ENCODE measurements at places on chromosomes 16 and 17. TPM values are rescaled to one million over a fixed set of nuclear protein-coding genes. Genes with fewer than 3 reads are reported as not detected.

DNA sequence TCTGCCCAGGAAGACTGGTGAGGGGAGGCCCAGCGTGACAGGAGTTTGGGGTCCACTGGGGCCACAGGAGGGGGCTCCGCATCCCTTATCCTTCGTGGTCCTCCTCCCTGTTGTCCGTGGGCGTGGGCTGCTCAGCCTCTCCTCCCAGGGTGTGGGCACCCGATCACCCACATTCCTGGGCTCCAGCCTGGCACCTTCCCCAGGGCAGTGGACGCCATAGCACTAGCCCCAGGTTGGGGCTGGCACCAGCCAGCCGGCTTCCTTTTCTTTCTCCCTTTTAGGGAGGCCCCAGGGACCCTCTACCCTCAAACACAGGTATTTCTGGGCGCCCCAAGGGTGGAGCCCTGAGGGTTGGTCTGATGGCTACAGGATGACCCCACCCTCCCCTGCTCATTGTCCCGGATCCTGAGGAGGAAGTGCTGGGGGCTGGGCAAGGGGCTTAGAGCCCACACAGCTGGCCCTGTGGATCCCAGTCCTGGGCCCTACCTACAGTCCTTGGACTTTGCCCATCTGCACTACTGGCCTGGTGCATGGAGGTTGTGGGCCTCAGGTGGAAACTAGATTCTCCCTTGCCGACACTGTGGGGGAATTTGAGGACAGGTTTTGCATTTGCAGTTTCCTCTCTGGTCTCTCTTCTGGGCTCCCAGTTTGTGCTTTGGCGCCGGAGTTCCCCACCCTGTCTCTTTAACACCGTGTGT lies 1.1 kb downstream of the KIF1C start:
- peak overlapping the region; percentile 69 for H3K4me3 ChIP-seq
- H3K4me1 ChIP-seq = peaks cover 24% of the 10 kb centered on the region
- H3K27me3 ChIP-seq = no peaks in the 10 kb centered on the region

- no peak for DNase-seq
- H3K4me1 ChIP-seq = peaks cover 4% of the 10 kb centered on the region
- no peak overlapping the region for H3K4me3 ChIP-seq
- H3K27me3 ChIP-seq = peaks cover 8% of the 10 kb centered on the region
- H3K36me3 ChIP-seq = no peaks in the 10 kb centered on the region
- no peak overlapping the region for H3K27ac ChIP-seq
These were observed 10.9 kb upstream of the SLC7A5 start for GRCh38 chr16:87880117-87880696.

DNA sequence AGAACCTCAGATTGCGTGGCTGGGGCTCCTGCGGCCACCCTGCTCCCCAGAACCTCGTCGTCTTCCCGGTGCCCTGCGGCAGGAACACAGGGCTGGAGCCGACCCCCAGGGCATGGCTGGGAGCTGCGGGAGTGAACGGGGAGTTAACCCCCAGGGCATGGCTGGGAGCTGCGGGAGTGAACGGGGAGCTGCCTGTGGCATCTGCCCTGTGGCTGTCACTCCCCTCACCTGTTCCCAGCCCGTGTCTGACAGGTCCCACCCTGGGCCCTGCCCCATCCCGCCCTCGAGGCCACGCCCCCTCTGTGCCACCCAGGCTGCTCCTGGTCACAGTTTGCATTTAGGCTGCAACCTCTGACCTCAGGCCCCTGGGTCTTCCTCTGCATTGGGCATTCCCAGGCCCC lies 39.4 kb upstream of the ACSF3 start:
- H3K4me1 ChIP-seq = no peaks in the 10 kb centered on the region
- no peaks in the 10 kb centered on the region for H3K36me3 ChIP-seq
- no peak for DNase-seq

GRCh38 chr16:68331879-68332410 lies 21.1 kb downstream of the PRMT7 start:
- H3K4me1 ChIP-seq = peaks cover 17% of the 10 kb centered on the region
- H3K4me3 ChIP-seq = no peak overlapping the region
- peak overlapping the region; percentile 60 for H3K27ac ChIP-seq
- H3K36me3 ChIP-seq = peaks cover 3% of the 10 kb centered on the region
- no peaks in the 10 kb centered on the region for H3K27me3 ChIP-seq

GRCh38 chr17:64502021-64502420 lies 4.1 kb downstream of the DDX5 start:
- peaks cover 71% of the 10 kb centered on the region for H3K36me3 ChIP-seq
- H3K27me3 ChIP-seq = no peaks in the 10 kb centered on the region
- no peak overlapping the region for H3K4me3 ChIP-seq
- peaks cover 41% of the 10 kb centered on the region for H3K4me1 ChIP-seq
- peak overlapping the region; percentile 3 for H3K27ac ChIP-seq
- DNase-seq = no peak

DNA sequence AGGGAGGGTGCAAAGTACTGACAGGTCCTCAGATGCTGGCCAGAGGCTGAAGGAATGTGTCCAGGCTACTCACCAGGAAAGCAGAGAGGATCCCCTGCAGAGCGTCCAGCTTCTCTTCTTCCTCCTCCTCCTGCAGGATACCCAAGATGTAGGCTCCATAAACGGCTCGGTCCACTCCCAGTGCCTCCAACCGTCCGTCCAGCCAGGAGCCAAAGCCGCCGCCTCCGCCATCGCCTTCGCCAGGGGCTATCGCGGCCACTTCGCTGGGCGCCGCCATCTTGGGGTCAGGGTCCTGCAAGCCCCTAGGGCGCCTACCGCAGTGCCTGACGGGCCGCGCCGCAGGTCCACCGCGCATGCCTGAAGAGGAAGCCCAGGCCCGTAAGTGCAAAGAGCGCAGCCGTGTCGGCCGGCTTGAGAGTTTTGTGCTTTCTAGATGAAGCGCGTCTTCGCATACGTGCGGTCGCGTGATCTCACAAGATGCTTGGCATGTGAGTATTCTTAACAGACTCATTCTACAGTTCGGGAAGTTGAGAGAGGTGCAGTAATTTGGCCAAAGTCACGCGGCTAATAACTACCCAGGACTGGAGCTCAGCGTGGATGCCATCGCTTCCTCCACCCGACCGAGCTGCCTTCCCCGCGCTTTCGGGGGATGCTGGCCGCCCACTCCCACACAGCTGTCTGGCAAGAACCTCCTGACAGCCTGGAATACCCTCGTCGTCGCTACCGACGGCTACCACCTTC lies at the start of gene CCDC43:
TSS of gene CCDC43 (minus strand) at position 300 of the 741 bp plus-strand sequence. CDS start at position 277, 23 bp downstream.
- H3K4me1 ChIP-seq = peaks cover 13% of the 10 kb centered on the region
- peak; percentile 87 for DNase-seq
- peak within 1 kb of the TSS; percentile 87 for H3K4me3 ChIP-seq
- H3K36me3 ChIP-seq = no peaks in the 10 kb centered on the region

DNA sequence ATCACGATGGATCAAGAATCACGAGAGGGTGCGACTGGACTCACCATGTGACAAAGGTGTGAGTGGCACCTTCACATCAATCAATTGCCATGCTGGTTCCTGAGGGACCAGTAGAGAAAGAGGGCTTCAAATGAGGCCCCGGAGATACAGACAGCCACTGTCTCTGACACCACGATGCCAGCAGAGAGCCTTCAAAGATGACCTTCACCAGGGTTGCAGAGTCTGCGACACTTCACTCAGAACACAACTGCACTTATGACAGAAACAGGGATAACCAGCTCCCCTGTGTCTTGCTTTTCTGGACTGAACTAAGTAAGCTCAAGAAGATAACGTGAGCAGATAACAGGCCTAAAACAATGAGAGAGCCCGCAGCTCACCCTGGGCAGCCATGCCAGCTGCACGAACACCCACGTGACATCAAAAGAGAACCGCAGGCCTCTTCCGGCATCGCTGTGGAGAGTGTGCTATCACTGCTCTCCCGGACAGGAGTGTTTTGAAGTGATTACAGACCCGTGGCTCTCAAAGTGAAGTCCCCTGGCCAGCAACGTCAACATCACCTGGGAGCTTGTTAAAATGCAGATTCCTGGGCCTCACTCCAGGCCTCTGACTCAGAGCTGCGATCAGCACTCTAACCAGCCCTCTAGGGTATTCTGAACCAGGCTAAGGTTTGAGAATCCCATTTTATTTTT lies 36.4 kb downstream of the KLHDC4 start:
- no peaks in the 10 kb centered on the region for H3K27me3 ChIP-seq
- DNase-seq = no peak
- H3K4me1 ChIP-seq = peaks cover 16% of the 10 kb centered on the region
- no peaks in the 10 kb centered on the region for H3K36me3 ChIP-seq

DNA sequence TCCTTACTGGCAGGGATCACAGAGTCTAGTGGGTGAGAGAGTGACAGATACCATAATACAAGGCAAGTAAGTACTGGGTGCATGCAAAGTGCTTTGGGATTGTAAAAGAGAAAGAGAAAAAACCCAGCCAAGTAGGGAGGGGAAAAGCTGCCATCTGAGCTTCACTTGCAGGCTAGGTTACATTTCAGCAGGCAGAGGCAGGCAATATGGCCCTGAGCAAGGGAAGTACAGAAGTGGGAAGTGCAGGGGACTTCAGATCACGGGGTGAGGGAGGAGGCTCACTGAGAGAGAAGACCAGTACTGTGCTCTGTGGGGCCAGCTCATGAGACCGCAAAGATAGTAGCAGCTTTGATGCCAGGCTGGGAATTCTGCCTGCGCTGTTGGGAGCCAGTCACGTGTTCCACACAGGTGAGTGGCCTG lies 230.6 kb downstream of the MSI2 start:
- peaks cover 48% of the 10 kb centered on the region for H3K4me1 ChIP-seq
- no peaks in the 10 kb centered on the region for H3K36me3 ChIP-seq
- H3K27ac ChIP-seq = no peak overlapping the region
- no peaks in the 10 kb centered on the region for H3K27me3 ChIP-seq

DNA sequence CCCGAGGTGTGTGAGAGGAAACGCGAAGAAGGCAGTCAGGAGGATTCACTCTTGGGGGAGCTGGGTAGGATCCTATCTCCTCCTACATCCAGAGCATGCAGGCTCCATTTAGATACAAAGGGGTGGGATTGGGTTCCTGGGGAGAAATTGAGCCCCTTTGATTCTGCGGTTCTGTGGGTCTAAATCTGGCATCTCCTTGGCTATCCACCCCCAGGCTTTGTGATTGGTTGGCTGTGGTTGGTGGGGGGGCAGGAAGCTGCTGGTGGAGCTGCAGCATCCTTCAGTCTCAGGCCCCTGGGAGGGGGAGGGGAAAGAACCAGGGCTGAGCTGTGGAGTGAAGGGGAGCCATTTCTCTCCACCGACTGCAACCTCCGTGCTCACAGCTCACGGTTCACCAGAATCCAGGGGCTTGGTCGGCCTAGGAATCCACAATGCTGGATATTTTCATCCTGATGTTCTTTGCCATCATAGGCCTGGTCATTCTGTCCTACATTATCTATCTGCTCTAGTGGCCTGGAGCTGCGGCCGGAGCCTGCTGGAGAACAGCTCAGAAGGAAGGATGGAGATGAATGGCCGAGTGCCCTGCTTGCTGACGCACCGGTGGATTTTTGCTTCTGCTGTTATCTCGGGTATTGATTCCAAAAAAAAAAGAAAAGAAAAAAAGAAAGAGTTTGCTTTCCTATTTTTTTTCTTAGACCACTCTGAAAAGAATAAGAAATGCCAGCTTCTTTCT lies at the start of gene LASP1NB:
TSS of gene LASP1NB (plus strand) at position 352 of the 733 bp plus-strand sequence.
- H3K27me3 ChIP-seq = no peaks in the 10 kb centered on the region
- no peak within 1 kb of the TSS for H3K4me3 ChIP-seq
- H3K27ac ChIP-seq = no peak within 1 kb of the TSS

DNA sequence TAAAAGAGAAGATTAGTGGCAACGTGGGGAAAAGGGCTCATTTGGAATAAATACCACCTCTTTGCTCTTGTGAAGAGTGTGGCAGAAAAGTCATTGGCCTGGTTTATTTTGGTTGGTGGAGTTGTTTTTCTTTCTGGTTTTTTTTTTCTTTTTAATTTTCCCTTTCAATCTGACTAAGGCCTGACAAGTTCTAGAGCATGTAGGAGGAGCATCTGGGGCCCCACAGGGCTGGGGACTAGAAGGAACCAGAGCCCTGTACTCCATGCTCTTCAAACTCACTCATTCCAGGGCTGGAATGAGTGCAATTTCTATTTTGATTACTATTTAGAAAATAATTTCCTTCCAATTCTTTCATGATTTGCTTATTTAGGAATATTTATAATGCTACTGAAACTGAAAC lies 13.3 kb downstream of the IRX5 start:
- DNase-seq = no peak
- no peaks in the 10 kb centered on the region for H3K36me3 ChIP-seq
- peaks cover 36% of the 10 kb centered on the region for H3K27me3 ChIP-seq
- no peak overlapping the region for H3K27ac ChIP-seq
- no peak overlapping the region for H3K4me3 ChIP-seq
- H3K4me1 ChIP-seq = no peaks in the 10 kb centered on the region

GRCh38 chr17:65895969-65896368 lies 296.0 kb downstream of the CEP112 start:
- no peaks in the 10 kb centered on the region for H3K4me1 ChIP-seq
- H3K27me3 ChIP-seq = no peaks in the 10 kb centered on the region
- H3K27ac ChIP-seq = no peak overlapping the region
- peak; percentile 23 for DNase-seq
- no peak overlapping the region for H3K4me3 ChIP-seq

DNA sequence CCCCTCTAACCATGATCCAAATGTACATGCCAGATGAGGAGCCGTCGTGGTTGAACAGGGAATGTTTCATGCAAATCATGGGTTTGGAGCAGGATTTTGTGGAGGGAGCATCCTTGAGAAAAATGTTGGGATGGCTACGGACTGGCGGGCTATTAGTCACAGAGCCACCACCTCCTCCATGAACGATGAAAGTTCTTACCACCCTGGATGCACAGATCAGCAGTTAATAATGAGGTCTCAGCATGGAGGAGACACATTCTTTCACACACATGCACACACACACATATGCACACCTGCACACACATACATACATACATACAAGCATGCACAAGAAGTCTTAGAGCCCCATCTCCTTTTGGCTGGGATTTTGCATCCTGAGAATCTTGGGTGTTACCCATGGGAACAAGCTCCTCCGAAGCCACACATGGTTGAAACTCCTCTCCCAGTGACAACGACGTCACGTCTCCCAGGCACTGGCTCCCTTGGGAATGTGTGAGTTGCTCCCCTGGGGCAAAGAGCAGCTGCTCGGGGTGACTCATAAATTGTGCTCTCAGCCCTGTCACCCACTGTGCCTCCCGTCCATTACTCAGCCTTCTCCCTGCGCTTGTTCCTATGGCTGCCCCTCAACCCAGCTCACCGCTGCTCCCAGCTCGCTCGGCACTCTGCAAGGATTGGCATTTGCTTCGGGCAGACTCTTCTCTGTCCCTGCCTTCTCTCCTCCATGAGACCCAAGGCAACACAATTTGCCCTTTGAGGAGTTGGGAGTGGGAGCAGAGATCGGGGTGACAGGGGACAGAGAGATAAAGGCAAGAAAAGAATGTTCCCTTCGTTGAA lies 344.6 kb downstream of the SOX9 start:
- H3K36me3 ChIP-seq = no peaks in the 10 kb centered on the region
- peaks cover 36% of the 10 kb centered on the region for H3K4me1 ChIP-seq
- peak overlapping the region; percentile 33 for H3K4me3 ChIP-seq
- H3K27me3 ChIP-seq = no peaks in the 10 kb centered on the region

- peaks cover 39% of the 10 kb centered on the region for H3K27me3 ChIP-seq
- no peaks in the 10 kb centered on the region for H3K4me1 ChIP-seq
- no peak overlapping the region for H3K4me3 ChIP-seq
- no peak overlapping the region for H3K27ac ChIP-seq
These were observed 5.2 kb upstream of the OR4D2 start for GRCh38 chr17:58161566-58161965.

Gene REXO5
- total RNA-seq = 0.99 TPM

Gene SHISA6
- not detected for total RNA-seq

Gene ARL5C
- not detected for total RNA-seq

Gene ARHGDIG
- total RNA-seq = 3.3 TPM

Gene SNAI3
- total RNA-seq = 0.22 TPM

Gene FOXN1
- not detected for total RNA-seq

Gene ZNF747
- 5.2 TPM for total RNA-seq
